ENCODE measurements at places on chromosomes 6 and 20.
A peak's percentile ranks its signal among the peaks of the same experiment; 100 is the strongest.

DNA sequence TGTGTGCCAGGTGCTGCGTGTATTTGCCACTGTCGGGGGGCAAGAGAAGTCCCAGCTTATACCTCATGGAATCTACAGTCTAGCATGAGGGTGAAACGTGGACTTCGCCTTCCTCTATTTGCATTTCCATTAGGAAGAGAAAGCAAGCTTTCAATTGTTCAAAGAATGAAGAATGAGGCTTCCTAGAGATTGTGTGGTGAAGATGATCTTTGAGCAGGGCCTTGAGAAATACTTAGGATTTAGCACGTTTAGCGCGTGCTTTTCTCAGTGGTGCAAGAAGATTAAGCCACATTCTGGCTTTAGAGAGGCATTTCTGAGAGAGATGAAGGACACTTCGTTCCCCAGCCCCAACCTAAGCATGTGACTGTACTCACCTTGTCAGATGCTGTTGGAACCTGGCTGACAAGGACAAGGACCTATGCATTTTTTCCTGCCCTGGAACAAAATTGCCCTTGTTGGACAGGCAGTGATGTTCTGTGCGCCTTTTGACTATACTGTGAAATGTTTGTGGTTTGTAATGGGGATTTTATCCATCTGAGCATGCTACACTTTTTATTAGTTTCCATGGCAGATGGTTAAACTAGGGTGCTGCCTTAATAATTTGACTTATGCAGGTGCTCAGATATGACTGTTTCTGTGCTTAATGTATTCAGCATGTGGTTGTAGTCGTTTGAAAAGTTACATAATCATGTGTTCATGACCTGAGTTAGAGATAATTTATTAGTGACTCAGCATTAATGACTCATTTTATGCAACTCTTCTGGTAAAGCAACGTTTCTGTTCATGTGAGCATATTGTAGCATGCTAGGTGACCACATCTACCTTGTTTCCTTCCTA lies 10.7 kb downstream of the TULP4 start:
- DNase-seq = no peak

DNA sequence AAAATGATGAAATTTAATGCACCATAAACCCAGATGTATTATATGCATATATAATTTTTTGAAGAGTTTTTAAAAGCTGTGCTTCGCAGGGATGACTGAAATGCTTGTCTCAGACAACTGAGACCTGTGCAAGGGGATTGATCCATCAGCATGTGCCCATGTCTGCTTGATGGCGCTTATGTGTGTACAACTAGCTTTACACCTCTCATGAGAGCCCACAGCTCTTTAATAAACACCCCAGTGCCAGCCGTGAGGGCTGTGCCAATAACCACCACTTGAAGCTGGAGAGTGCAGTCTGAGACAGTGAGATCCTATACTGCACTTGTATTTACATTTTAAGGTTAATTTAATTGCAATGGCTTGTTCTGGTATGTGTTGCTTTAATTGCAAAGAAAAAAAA lies 225.5 kb downstream of the BCKDHB start:
- DNase-seq = peak; percentile 75

GRCh38 chr6:44702292-44702691 lies 314.8 kb downstream of the CDC5L start:
- DNase-seq = no peak

DNA sequence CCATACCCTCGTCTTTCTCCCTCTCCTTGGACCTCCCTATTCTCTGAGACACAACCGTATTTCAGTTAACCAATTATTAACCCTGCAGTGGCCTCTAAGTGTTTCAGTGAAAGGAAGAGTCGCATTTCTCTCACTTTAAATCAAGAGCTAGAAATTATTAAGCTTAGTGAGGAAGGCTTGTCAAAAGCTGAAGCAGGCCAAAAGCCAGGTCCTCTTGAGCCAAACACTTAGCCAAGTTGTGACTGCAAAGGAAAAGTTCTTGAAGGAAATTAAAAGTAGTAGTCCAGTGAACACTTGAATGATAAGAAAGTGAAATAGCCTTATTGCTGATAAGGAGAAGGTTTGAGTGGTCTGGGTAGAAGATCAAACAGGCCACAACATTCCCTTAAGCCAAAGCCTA lies 58.3 kb downstream of the SNX9 start:
- no peak for DNase-seq

GRCh38 chr6:150069706-150070105 lies 785 bp upstream of the ULBP3 start:
- no peak for DNase-seq

GRCh38 chr6:123323452-123324329 lies 313.1 kb downstream of the TRDN start:
- DNase-seq = no peak

- no peak for DNase-seq
These were observed 23.3 kb upstream of the ARFGEF2 start for GRCh38 chr20:48898210-48898609.

- no peak for DNase-seq
These were observed 119.2 kb downstream of the PREX1 start for GRCh38 chr20:48708630-48709029.
